ENCODE measurements at places on chromosomes 6 and 20.

DNA sequence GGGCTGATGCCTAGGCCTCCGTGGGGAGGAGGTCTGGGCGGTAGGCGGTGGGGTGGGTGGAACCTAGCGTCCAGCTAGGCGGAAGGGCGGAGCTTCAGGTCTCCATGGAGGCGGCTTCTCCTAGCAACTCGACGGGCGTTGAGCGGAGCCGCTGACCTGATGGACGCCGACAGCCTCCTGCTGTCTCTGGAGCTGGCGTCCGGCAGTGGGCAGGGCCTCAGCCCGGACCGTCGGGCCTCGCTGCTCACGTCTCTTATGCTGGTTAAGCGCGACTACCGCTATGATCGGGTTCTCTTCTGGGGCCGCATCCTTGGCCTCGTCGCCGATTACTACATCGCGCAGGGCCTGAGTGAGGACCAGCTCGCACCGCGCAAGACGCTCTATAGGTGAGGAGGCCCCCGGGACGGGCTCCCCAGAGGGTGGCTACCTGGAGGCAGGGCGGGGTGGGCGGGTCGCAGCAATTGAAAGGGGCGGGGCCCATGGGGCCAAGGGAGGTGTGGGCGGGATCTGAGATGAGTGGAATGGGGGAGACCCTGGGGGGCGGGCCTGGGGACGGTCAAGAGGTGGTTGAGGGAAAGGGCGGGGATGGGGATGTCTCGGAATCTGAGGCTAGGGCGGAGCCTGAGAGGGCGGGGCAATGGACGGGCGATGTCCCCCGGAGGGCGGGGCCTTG is at the start of gene RSPH9:
TSS of gene RSPH9 (plus strand) at position 97 of the 673 bp plus-strand sequence. CDS start at position 160, 63 bp downstream.
- DNase-seq, result no peak

- no peak for DNase-seq
Observed at GRCh38 chr6:37285861-37286311, 27.9 kb upstream of the TMEM217 start.

DNA sequence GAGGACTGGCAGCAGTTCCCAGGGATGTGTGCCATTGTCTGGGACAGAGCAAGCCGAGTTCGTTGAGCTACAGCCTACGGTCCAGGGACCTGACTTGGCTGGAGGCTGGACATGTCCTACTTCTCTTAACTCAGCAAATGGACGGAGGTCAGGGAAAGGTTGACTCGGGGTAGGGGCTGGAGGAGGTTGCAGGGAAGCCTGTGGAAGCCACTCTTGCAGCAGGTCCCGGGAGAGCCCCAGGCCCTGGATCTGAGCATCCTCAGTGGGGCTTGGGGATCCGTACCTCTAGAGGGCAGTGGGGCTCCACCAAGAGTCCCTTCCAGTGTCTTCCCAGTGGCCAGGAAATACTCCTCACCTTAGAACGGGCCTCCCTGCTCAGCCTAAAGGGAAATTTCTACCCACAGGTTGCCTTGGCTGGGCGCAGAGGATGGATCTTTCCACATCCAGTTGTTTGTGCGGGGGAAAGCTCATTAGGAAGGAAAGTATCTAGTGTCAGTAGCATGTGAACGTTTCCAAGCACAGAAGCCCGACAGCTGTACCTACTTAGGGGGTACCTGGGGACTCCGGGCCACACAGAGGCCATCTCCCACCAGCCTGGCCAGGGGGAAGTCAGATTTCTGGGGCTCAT is 170.2 kb downstream of the NFATC2 start:
- no peak for DNase-seq

DNA sequence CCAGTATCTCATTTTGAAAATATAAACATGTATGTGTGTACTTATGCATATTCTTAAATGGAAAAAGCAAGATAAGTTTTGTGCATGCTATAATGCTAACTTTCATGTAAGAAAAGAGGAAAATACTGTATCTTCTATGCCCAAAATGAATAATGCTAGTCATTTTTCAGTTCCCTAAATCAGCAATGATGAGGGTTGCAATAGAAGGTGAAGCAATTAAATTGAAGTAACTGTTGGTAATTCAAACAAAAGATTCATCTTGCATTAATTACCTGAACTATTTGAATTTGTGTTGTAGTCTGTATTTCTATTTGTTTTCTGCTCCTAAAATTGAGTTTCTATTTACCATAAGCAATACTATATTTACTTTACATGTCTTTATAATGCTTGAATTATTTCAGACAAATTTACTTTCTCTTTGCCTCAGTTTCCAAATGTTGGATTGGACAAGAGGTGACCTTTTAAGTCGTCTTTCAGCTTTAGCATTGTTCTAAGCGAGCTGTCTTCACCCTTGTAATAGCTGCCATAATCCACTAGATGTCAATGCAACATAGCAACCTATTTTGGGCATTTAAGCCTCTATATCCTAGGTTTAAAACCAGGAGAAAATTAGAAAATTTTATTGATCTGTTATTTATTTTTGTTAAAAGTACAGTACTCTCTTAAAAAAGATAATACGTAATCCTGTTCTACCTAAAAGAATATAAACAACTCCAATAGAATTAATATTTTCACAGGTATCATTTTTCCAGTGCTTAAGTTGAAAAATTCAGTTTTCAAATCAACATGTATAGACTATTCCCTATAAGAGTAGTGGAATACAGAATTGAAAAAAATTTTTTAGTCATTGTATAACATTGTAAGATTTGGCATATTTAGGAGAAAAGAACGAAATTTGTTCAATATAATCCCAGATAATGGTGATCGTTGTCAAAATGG is 52.3 kb upstream of the IFNGR1 start:
- DNase-seq, result no peak

- DNase-seq, result no peak
Observed at GRCh38 chr6:40336940-40337760, 250.0 kb downstream of the LRFN2 start.

DNA sequence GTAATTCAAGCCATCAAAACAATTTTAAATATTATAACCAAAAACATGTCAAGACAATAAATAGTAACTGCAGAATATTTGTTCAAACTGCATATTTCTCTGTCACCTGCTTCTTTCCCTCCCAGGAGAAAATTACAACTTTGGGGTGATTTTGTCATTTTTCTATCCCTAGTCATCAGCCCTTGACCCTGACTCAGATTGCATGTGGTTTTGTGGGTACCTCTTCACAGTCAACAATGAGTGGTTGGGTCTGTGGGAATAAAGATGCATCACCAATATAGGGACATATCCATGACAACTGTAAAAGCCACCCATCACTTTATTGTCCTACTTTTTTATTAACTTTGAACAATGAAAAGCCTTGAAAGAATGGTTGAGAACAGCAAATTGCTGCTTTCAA is 7.3 kb downstream of the COL10A1 start:
- DNase-seq, result no peak

DNA sequence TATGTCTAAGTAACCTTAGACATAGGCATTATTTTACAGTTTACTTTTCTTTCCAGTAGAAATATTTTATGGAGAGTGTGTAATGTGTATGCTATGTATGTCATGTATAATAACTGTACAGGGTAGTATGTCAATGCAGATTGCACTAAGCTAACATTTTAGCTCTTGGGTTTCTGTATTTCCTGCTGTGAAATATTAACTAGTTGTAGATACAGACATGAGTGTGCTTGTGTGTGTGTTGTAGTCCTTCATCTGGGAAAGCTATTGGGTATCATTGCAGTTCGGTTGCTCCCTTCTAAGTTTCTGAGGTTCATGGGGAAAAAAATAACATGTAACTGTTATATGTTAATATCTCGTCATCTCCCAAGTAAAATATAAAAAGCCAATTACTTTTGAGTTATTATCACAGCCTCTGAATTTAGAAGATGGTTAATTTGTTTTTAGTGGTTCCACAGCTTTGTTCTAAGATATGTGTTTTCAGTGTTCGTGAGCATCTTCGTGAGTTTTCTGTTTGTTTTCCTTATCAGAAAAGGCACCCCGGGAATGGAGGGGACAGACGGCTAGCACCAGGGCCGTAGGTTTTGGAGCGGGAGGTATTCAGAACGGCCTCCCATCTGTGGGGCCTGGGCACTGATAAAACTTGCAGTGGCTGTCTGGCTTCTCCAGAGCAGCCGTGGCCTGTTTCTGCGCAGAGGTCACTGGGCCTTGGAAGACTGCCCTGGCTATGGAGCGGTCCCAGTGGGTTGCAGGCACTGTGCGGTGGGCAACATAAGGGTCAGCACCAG is 215.0 kb downstream of the ARID1B start:
- no peak for DNase-seq

DNA sequence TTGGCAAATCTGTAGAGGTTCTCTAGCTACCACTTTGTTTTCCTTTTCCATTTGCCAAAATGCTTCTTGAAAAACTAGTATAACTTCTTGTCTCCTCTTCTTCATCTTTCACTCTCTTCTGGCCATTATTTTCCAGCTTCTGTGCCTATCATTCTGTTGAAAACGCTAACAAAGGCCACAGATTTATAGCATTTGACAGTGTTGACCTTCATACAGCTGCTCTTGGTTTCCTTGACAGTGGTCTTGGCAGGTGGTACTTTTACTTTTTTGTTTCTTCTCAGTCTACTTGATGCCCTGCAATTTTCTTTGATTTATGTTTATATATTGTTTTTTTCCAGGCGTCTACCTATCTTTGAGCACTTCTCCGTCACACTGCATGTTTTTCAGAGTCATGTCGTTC is 23.7 kb downstream of the TRMT11 start:
- no peak for DNase-seq

DNA sequence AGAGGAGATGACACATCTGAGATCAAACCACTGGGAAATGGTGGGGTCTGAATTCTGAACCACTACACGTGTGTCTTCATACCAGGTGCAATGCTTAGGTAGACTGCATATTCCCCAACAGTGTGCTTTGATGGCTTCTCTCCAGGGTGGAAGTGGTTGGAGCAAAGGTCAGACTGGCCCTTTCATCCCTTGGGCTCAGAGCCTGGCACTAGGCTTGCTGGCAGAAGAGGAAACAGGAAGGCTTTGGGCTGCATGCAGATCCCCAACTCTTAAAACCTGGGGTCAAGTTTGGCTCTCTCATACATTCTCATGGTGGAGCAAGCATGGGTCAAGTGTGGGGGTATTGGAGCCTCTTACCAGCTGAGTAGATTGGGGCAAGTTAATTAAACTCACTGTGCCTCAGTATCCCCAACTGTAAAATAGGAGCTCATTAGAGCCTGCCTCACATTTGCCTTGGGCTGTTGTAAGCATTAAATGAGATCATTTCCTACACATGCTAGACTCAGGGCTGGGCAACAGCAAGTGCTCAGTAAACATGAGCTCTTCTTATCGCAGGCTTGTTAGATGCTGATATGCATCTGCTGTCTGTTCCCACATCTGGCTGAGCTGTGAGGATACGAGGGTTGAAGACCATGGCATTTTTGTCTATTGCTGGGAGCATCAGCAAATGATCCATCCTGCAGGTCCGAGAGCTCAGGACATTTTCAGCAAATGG is 51.6 kb upstream of the FAM83D start:
- no peak for DNase-seq
